ENCODE measurements at places on chromosomes 4 and X.
A peak's percentile ranks its signal among the peaks of the same experiment; 100 is the strongest.

DNA sequence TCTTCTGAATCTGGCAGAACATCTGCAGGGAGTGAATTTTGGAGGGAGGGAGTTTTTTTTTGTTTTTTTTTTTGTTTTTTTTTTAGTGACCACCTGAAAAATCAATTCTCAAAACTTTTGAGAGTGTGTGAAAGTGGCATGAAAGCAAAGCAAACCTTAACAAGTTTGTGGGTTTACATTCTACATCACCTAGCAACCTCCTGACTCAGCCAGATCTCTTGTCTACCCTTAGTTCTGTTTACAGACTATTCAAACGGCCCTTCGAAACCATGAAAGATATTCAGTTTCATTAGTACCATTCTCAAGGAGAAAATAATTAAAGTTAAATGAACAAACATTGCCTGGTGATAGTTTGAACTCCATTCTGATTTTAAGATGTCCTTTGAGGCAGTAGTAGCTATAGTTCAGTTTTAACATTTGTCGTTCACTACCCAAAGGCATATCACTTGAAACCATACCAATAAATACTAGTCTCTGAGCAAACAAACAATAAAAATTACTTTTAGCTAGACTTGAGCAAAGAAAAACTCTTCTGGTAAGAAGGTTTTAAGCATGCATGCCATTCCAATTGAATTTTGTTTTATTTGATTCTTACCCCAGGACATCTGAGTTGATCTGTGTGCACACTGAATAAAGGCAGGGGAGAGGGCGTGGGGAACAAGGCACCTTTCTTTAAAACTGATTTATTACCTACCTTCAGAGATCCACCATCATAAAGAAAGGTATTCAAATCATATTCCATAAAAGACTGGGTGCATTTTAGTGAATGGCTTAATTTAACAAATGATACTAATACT, 137.7 kb downstream of the ARX start:
- DNase-seq: no peak

GRCh38 chr4:109955146-109955545, 42.5 kb downstream of the EGF start:
- no peak for DNase-seq

- no peak for DNase-seq
Observed at GRCh38 chr4:40785727-40786126, 36.0 kb downstream of the NSUN7 start.

DNA sequence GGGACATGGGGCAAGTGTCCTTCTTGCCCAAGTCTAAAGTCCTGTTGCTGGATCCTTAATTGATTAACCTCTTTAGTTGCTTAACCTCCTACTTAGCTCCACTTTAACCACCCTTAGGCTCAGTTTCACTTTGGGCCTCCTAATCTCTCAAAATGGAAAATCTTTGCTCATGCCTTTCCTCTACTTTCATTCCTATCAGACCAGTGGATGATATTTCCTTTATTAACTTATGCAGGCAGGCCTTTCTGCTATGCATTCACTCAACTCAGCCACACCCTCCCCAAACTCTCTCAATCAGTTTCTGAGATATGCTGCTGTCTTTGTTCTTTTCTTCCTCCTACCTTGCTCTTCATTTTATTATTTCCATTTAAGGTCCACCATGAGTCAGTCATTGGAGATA, 14.4 kb upstream of the ARSJ start:
- no peak for DNase-seq

GRCh38 chr4:47631161-47631560, 146.1 kb downstream of the ATP10D start:
- no peak for DNase-seq

DNA sequence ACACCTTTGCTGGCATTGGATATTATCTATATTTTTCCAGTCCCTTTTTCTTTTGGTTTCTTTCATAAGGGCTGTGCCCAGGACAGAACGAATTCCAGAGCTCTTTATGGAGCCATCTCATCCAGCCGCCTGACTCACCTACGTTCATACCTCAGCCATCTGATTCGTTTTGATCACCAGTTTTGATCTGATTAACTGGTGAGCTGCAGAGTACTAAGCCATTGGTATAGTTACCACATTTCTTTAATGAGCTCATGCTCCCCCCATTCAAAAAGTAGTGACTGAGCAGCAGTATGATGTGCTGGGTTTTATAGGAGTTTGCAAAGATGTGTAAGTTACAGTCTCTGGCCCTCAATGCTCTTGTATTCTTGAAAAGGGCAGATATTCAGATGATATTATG, 43.0 kb upstream of the CDKN2AIP start:
- no peak for DNase-seq

DNA sequence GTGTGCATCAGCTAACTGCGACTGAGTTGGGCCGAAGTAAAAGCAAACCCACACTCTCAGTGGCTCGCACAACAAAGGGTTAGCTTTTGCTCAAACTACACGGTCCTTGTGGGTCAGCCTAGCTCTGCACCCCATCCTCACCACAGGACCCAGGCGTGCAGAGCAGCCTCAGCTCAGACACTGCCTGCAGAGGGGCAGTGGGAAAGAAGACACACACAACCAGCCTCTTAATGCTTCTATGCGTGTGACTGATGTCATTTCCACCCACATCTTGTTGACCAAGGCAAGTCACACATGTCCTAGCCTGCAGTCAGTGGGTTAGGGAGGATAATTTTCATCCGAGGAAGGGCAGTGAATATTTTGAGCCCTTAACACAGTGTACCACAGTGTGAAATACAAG, 40.5 kb downstream of the HMGB2 start:
- no peak for DNase-seq

DNA sequence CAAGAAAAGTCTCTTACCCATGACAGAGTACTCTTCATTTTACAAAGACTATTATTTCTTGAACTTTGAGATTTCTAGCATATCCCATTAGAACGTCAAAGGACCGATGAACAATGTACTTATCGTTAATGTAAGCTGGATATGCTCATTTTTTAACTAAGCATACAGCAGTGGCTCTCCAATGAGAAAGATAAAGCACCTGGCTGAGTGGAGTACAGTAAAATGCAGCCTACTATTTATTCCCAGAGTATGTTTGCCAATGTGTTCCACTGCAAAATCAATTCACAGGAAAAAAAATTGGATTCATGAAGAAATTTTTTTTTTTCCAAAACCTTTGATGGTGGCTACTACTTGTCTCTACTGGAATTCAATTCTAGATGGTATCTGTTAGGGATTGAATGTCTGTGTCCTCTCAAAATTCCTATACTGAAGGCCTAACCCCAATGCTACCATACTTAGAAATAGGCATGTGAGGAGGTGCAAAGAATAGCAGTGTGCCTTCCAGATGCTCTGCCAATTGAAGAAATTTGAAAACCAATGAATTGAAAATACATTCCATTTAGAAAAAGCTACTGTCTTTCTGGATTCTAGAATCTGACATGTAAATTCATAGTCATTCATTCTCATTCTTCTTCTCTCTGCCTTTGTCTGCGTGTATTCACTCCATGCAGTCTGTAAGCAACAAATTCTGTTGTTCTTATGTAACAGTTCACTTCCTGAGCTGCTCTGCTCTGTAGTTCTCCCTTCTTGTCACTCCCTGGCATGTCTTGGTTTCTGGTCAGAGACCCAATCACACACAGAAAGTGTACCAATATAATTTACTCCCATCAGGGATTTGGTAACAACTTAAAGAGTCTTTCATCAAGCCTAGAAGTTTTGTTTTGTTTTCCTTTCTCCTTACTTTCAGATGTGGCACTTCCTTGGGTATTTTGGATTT, 61.4 kb downstream of the PAPSS1 start:
- no peak for DNase-seq

DNA sequence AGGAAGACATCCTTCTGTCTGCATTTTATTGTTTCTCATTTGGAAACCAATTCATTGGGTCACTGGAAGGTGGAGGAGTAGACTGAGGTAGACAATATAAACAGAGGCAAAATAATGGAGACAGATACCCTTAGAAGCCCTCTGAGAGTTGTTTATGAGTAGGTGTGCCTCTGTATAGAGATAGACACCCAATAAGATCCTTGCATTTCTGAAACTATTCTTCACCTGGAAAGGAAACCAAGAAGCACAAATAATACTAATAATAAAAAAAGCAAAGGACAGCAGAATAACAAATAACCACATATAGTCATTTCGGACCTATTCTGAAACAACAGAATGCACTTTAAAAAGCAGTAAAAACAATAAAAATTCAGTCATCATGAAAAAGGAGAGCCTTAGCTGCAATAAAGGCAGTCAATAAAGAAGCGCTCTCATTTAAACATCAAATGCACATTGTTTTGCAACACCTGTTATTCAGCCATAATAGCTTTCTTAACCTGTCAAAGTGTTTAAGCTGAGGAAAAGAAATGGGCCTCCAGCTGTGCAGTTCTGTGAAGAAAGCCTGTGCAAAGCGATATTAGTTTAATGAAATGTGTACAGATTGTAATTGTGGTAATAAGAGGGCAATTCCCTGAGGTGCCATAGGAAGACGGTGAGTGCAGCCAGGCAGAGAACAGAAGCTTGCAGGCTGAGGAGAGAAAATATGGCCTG, 904.2 kb downstream of the STPG2 start:
- DNase-seq: no peak

DNA sequence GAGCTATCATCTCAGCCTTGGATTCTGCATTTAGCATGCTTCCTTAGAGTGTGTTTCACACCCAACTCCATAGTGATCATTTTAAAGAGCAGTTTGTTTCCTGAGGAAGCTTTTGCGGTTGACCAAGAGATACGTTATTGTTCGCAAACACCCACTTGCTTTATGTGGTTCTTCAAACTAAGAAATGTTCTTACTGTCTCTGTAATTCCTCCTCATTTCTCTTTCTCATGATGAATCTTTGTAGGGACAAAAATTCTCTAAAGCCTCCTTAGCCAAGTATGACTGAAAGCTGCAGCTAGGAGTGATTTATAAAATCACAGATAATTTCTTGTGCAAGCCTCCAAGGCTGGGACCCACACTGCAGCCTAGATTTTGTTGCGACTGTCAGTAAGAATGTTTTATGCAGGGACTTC, 10.0 kb downstream of the TNIP3 start:
- DNase-seq: no peak

DNA sequence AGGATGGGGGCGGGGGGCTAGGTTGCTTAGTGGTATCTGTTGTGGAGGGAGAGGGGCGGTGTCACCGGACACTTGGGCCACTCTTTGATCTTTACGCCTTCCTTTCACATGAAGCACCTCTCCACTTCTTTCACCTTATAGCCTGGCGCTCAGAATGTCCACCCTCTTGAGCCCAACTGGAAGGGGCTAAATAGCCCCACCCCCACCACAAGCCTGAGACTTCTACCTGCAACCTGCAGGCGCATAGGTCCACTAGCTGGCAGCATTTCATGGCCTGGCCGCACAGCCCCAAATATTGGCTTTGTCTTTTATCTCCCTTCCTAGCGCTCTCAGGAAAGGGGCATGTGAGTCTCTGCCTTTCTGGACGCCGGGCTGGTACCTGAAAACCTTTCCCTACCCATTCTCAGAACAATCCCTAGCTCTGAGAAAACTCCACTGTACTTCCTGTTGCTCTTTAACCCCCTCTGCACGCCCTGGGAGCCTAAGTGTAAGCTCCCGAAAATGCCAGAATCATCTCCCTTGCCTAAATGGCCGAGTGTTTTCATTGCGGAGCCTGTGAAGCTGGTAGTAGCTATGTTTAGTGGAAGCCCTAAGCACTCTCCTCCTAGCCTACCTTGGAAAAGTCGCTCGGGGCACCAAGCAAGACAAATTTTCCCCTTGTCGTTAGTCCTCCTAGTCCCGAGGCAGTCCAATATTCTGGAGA, 1.2 kb upstream of the TRPC5 start:
- no peak for DNase-seq

DNA sequence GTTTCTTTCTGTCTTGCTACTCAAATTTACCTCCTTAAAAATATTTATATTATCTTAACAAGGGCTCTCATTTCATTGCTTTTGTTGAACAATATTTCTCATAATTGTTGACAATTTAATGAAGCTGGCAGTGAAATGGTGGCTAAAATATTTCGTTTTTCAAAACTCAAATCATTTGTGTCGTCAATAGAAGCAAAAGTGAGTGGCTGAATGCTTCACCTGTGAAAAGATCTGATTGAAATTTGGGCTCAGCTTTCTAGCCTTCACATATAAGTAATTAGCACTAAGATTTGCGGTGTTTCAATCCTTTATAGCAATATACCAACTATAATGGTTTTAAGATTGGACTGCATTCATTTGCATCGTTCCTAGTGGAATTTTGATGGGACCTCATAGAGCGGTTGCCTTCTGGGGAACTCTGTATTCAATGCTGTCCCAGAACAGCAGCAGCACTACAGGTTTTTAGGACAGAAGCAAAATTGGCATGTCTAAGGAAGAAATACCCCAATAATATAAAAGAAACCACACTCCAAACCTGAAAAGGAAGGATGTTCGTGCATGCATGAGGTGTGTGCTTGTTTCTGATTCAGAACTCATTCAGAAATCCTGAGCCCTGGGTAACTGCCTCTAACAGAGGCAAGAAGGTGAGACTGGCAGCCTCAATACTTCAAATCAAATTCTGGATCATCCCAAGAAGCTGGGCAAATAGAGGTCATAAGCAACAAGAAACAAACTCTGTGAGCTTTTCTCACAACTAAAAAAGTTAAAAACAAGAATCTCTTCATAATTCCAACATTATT, 2.5 kb downstream of the CXCL1 start:
- DNase-seq: no peak

GRCh38 chrX:97898798-97899197, 1015.1 kb downstream of the RPA4 start:
- DNase-seq: no peak

GRCh38 chr4:186227221-186227620, at the start of gene KLKB1:
Gene KLKB1, plus strand, starts transcription at chr4:186227507. Its CDS starts 689 bp downstream, at chr4:186228196.
- DNase-seq: no peak

- DNase-seq: no peak
Observed at GRCh38 chr4:100985576-100985975, 361.8 kb downstream of the PPP3CA start.

DNA sequence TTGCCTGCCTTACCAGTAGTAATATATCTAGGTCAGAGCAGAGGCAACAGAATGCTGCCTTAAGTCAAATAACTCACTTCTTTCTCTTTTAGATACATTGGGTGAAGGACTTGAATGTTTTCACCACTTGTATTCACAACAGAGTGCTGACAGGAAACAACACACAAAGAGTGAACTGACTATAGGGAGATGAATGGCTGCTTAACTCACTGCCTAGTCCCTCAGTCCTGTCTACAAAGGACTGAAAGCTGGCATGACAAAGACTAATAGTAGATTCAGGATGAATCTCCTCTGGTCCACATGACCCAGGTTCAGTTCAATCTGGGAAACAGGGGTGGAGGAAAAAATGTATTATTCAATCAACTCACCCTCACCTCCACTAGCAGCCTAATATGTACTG, 134.2 kb downstream of the GALNTL6 start:
- DNase-seq: no peak

- DNase-seq: no peak
Observed at GRCh38 chr4:28913466-28913865, 1806.7 kb upstream of the PCDH7 start.

GRCh38 chrX:105876658-105877057, 54.3 kb downstream of the NRK start:
- no peak for DNase-seq

- DNase-seq: peak; percentile 68
Observed at GRCh38 chr4:32477518-32477917, 1757.3 kb downstream of the PCDH7 start.

GRCh38 chrX:11129534-11130105, 18.5 kb downstream of the HCCS start:
- DNase-seq: no peak
